ENCODE measurements at places on chromosomes 12 and 14.

- DNase-seq: no peak
Observed at GRCh38 chr12:104669851-104670337, 213.1 kb downstream of the CHST11 start.

GRCh38 chr12:59600171-59600570 is 4.3 kb downstream of the SLC16A7 start:
- DNase-seq: no peak

- DNase-seq: no peak
Observed at GRCh38 chr12:52515927-52516831, 4.0 kb downstream of the KRT5 start.

DNA sequence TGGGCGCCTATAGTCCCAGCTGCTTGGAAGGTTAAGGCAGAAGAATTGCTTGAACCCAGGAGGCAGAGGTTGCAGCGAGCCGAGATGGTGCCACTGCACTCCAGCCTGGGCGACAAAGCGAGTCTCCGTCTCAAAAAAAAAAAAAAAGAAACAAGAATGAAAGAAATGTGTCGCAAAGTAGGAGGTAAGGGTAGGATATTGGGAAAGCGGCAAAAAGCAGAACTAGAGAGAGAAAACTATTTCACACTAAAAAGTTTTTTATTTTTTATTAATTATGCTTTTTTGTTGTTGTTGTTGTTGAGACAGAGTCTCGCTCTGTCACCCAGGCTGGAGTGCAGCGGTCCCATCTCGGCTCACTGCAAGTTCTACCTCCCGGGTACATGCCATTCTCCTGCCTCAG is 17.7 kb downstream of the SBNO1 start:
- DNase-seq: no peak

DNA sequence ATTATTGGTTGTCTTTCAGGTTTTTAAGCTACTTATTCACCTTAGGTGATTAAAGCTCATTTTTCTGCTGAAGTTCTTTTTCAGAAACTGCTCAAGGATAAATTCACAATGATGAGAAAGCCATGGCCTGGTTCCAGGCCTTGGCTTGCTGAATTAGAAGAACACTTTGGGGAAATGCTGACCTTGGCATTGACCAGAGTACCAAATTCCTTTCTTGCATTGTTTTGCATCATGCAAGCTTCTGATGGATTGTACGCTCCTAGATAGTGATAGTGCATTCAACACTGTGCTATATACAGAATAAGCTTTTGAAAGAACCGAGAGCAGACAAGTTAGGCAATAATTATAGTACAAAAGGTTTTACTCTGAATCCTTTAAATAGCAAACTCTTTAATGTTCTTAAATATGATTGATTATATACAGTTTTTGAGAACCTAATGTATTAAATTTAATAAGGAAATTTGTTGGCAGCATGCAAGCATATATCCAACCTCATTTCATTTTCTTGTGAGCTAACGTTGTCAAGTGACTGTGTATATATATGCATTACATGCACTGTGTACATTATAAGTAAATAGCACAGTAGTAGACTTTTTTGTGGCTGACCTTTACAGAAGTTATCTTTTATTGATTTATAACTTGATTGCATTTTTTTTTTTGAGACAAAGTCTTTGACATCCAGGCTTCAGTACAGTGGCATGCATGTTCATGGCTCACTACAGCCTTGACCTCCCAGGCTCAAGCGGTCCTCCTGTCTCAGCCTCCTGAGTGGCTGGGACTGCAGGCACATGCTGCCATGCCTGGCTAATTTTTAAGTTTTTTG is 99.2 kb downstream of the DIP2B start:
- DNase-seq: no peak

DNA sequence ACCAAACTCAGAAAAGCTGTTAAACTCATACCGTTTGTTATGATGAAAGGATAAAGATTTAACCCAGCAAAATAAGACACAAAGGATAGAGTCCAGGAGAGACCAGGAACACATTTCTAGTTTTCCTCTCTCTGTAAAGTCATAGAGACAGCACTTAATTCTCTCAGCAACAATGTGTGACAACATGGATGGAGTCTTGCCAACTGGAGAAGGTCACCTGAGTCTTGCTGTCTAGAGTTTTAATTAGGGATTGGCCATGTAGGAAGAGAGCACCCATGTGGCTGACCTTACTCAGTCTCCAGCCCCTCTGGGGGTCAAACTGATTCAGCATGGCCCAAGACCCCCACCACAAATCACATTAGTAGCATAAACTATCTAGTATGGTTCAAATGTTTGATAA is 151.0 kb upstream of the ATF7IP start:
- no peak for DNase-seq

DNA sequence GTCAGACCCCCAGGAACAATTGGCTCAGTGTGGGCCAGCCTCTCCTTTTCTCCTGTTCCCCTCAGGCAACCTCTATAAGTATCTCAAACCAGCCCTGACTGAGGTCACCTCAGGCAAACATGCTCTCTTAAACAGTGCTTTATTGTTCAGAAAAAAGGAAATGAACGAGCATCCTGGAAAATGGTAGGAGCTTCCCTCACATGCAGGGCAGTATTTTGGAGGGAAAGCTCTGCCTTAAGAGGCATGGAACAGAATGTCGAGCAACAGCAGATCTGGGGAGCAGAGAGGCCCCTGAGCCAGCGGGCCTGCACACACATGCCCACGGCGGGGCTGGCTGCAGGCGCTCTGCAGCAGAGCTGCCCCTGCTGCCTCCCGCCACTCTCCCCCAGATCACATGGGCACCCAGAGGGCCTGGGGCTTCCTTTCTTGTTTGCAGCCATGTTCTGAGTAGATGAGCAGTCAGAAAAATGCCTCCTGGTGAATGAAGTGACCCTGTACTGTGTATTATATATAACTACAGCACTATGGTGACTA is 42.0 kb downstream of the MOK start:
- peak; percentile 62 for DNase-seq

DNA sequence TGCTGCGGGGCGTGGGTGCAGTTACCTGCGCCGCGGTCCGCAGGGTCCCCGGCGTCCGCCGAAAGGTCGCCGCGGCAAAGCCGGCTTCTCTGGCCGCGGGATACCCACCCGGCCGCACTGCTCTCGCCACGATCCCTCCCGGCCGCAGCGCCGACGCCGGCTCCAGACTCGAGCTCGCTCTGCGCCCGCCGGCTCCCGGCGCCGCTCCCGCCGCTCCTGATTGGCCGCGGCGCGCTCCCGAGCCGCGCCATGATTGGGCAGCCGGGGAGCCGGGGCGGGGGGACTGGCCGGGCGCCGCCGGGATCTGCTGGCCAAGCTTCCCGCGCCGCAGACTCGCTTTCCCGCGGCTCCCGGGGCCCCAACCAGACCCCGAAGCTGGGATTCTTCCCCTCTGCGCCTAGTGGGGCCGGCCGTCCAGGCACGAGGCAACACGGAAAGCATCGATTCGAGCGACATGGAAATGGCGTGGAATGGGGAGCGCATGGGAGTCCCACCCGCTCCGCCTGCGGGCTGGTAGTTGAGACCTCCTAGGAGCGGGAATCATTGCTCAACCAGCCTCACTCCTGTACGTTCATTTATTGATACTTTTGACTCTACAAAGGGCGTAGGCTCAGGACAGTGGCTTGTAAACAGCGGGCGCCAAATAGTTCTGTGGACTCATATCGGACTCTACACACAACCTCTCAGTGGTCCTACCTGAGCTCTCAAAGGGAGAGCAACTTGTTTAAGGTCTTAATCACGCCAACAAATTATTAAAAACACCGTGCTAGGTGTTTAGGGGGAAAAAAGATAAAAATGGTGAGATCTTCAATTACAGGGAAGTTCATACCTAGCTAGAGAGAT is 36.4 kb upstream of the STON2 start:
- peak; percentile 96 for DNase-seq

DNA sequence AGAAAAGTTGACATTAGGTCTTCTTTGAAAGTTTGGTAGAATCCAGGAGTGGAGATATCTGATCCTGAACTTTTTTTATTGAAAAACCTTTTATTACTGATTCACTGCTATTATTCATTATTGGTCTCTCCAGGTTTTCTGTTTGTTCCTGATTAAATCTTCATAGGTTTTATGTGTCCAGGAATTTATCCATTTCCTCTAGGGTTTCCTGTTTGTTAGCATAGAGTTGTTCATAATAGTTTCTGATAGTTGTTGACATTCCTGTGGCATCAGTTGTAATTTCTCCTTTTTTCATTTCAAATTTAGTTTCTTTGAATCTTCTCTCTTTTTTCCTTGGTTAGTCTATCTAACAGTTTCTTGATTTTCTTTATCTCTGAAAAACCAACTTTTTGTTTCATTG is 370.3 kb downstream of the SLC6A15 start:
- DNase-seq: no peak

GRCh38 chr14:102315121-102315520 is 4.4 kb upstream of the ZNF839 start:
- DNase-seq: no peak

GRCh38 chr12:104042580-104042979 is 7.4 kb downstream of the GLT8D2 start:
- DNase-seq: no peak

- no peak for DNase-seq
Observed at GRCh38 chr14:32200368-32201192, 1.3 kb upstream of the RNU6-7 start.

- DNase-seq: no peak
Observed at GRCh38 chr14:88613552-88614010, 50.7 kb downstream of the ZC3H14 start.

DNA sequence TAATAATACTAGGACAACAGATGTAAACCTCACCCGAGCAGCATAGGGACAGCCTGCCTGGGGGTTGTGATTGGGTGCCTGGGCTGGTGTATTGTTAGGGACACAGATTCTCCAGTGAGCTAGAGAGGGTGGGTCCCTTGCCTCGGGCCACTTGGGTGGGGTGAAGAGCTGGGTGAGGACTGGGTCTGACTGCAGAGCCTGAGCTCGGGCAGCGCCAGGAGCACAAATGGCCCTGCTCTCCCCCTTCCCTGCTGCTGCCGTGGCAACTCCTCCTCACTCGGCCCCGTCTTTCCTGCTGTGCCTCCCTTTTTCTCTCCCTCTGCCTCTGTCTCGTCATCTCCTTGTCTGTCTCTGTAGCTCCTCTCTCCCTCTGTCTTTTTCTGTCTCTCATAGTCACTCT is 115.4 kb downstream of the GLT1D1 start:
- DNase-seq: no peak

- no peak for DNase-seq
Observed at GRCh38 chr14:100967930-100968329, 64.4 kb upstream of the RTL1 start.

DNA sequence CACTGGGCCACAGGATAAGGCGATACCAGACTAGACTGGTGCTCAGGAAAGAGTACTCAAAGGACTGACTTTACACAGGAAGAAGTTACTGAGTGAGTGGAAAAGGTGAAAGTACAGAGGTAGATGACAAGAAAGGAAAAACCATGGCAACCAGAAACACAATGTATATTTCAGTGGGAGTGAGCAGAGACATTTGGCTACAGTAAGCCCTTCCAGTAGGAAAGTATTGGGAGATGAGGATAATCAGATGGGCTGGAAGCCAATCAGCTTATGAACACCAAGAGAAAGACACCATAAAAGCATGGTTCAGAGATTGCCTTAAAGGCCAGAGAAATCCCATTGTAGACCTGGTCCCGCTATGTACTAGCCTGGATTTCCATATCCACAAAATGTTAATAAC is 51.6 kb downstream of the TMTC1 start:
- DNase-seq: no peak

- no peak for DNase-seq
Observed at GRCh38 chr12:11545484-11546330, 103.8 kb upstream of the ETV6 start.

DNA sequence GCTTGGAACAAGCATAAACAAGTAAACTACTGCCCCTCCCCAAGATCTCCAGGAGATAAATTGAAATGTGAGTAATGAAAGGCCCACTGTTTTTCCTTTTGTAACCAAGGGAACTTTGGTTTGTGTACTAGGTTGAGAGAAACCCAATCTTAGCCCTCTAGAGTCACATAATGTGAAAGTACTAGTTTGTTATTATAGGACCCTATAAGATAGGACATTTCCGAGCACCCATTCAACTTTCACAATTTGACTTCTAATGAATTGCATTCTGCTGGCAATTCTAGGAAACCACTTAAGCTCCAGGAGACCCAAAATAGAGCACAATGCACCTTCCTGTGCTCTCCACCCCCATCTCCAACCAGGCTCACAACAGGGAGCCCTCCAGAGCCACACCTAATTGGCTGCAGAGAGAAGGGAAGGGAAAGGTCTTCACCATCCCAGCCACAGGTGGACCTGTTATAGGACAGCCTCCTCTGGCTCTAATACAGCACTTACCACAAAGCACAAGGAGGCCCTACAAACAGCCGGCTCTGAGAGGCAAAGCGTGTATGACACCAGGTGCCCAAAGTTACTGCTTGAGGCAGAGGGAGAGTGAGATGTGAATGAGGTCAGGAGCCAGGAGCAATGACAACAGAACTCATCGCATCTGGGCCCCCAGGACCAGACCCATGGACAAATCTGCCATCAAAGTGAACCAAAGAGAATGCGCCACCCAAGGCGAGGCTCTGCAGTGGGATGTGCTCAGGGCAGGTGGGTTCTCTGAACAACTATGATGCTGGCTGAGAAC is 163.3 kb upstream of the NTF3 start:
- DNase-seq: no peak

- DNase-seq: no peak
Observed at GRCh38 chr12:82838131-82838551, 151.4 kb downstream of the TMTC2 start.

- no peak for DNase-seq
Observed at GRCh38 chr12:114612062-114612461, 71.9 kb downstream of the TBX3 start.

DNA sequence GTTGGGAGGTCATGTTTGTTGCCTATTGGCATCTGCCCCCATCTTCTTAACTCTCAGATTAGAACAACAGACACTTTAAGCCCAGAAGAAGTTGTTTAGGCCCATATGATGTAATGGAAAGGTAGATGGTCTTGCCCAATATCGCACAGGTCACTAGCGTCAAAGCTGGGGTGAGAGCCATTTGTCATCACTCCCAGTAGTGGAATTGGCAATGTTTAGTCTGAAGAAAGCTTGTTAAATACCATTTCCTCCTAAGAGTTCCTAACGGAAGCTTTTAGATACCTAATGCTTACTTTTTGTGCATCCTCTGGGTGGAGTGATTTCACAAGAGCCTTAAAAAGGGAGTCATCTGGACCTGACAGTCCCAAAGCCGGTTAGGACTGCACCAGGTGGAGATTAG is 125.4 kb downstream of the DACT1 start:
- no peak for DNase-seq

GRCh38 chr12:107543841-107544240 is 141.8 kb upstream of the PWP1 start:
- no peak for DNase-seq

- no peak for DNase-seq
Observed at GRCh38 chr14:77892381-77892871, 92.5 kb downstream of the ADCK1 start.
